Type B pancreatic cell (in vitro differentiated cells): ENCODE measurements at places on chromosomes 5 and 9. TPM values are rescaled to one million over a fixed set of nuclear protein-coding genes. Genes with fewer than 3 reads are reported as not detected.

GRCh38 chr9:95383185-95383676, 65.7 kb upstream of the FANCC start:
- H3K4me1 ChIP-seq = peaks cover 3% of the 10 kb centered on the region
- H3K27me3 ChIP-seq = peaks cover 6% of the 10 kb centered on the region
- H3K4me3 ChIP-seq = no peak overlapping the region
- no peaks in the 10 kb centered on the region for H3K36me3 ChIP-seq

DNA sequence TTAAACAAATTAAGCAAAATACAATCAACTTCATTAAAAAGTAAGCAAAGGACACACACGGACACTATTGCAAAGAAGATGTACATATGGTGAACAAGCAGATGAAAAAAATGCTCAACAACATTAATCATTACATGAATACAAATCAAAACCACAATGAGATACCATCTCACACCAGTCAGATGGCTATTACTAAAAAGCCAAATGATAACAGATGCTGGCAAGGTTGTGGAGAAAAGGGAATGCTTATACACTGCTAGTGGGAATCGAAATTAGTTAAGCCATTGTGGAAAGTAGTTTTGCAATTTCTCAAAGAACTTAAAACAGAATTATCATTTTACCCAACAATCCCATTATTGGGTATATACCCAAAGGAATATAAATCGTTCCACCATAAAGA, 636.2 kb upstream of the ST8SIA4 start:
- H3K27ac ChIP-seq = no peak overlapping the region
- no peak for DNase-seq
- no peaks in the 10 kb centered on the region for H3K36me3 ChIP-seq

- no peaks in the 10 kb centered on the region for H3K4me1 ChIP-seq
- no peaks in the 10 kb centered on the region for H3K36me3 ChIP-seq
- no peak overlapping the region for H3K4me3 ChIP-seq
- DNase-seq = no peak
- no peak overlapping the region for H3K27ac ChIP-seq
- no peaks in the 10 kb centered on the region for H3K27me3 ChIP-seq
Measured at GRCh38 chr5:60161340-60161934, 267.9 kb upstream of the PDE4D start.

DNA sequence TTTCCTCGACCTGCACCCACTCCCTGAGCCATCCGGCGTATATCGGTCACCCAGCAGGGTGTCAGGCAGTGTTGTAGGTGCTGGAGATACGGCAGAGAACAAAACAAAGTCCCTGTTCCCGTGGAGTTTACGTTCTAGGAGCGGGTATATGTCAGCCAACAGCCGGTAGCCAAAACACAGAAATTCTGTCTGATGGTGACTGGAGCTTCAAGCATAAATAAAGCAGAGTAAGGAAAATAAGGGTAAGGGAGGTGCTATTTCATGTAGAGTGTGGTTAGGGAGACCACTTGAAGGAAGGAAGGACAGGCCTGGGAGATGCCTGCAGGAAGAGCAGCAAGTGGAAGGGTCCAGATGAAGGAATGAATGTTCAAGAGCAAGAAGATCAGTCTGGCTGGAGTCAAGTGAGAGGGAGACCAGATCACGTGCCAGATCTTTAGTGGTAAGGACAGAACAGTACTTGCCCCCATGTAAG, 783 bp upstream of the ZFR start:
- peak overlapping the region; percentile 91 for H3K4me3 ChIP-seq
- H3K36me3 ChIP-seq = peaks cover 11% of the 10 kb centered on the region
- H3K27me3 ChIP-seq = peaks cover 13% of the 10 kb centered on the region
- H3K27ac ChIP-seq = peak overlapping the region; percentile 85
- H3K4me1 ChIP-seq = peaks cover 30% of the 10 kb centered on the region

DNA sequence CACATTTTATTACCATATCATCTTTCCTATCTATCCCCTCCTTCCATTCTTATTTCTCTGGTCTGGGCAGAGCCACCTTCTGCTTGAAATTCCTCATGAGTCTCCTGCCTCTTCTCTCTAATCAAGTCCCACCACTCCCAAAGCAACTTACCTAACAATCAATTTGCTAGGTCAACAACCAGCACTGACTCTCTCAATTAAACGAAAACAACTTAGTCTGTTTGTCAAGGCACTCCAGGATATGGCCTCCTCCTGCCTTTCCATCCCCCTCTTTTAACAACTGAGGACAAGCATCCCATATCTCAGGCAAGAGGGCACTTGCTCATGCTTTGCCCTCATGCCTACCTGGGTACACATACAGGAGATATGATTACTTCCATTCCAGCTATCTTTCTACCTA, 47.4 kb downstream of the HCN1 start:
- H3K4me1 ChIP-seq = no peaks in the 10 kb centered on the region
- H3K27ac ChIP-seq = no peak overlapping the region
- no peak for DNase-seq
- H3K36me3 ChIP-seq = no peaks in the 10 kb centered on the region
- H3K27me3 ChIP-seq = peaks cover 3% of the 10 kb centered on the region
- no peak overlapping the region for H3K4me3 ChIP-seq

DNA sequence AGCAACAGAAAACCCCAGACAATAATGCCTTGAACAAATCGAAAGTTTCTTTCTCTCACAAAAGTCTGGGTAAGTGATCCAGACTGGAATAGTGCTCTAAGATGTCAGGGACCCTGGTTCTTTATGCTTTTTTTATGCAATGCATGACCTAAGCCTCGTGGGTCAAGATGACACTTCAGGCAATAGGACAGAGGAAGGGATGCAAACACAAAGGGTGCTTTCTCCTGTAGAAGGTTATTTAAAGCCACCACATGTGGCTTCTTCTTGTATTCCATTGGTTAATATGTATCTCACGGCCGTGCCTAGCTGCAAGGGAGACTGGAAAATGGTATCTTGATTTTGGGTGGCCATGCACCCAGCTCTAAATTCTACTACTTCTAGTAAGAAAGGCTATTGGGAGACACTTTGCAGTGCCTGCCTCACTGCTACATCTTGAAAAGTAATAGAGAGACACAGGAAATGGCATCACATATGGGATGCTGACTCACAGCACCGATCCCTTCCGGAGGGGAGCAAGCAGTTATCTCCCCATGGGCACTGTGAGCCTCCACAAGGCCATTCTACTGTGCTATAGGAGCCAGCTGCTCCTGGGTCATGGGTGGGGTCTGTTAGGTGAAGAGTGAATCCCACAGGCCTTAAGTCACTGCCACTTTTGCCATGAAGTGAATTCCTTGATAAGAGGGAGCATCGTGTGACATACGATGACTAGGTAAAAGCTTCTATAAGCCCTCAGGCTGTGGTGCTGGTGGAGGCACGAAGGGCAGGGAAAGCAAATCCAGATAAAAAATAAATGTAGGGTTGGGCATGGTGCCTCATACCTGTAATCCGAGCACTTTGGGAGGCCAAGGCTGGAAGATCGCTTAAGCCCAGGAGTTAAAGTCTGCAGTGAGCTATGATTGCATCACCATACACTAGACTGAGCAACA, 32.5 kb upstream of the RAB14 start:
- DNase-seq = no peak
- peaks cover 7% of the 10 kb centered on the region for H3K4me1 ChIP-seq
- H3K36me3 ChIP-seq = no peaks in the 10 kb centered on the region
- no peaks in the 10 kb centered on the region for H3K27me3 ChIP-seq
- H3K4me3 ChIP-seq = no peak overlapping the region
- H3K27ac ChIP-seq = no peak overlapping the region

DNA sequence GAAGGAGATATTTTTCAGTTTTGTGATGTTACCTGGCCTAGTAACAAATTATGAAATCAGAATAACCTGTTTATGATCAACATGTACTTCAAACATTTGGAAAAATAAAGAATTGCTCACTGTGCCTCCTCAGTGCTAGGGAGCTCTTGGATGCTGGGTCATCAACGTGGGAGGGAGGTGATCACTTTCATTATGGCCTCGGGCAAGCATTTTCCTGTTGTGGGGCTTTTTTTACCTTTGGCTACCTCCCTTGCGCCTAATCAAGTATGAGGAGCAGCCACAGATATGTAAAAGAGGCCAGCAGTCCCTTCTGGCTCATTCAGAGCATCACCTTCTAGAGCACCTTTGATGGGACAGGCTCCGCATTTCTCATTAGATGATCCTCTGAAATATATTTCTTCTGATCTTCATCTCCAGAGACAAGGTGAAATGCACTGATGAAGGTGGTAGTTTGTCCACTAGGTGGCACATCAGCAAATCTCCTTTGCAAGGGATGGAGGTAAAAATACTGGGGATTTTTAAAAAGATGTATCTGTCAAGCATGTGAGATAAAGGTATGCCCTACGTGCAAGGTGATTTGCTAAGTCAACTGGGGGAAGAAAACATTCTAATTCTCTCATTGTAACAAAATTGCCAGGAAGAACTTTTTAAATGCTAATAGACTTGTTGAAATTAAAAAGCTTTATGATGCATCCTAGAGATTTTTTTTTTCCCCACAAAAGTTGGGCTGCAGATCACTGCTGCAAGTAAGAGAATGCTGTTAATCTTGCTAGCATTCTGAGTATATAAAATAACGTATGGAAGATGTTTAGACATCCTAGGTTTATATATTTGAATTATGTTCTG, 218.2 kb downstream of the MAST4 start:
- no peak overlapping the region for H3K27ac ChIP-seq
- H3K4me3 ChIP-seq = no peak overlapping the region
- peaks cover 28% of the 10 kb centered on the region for H3K27me3 ChIP-seq

DNA sequence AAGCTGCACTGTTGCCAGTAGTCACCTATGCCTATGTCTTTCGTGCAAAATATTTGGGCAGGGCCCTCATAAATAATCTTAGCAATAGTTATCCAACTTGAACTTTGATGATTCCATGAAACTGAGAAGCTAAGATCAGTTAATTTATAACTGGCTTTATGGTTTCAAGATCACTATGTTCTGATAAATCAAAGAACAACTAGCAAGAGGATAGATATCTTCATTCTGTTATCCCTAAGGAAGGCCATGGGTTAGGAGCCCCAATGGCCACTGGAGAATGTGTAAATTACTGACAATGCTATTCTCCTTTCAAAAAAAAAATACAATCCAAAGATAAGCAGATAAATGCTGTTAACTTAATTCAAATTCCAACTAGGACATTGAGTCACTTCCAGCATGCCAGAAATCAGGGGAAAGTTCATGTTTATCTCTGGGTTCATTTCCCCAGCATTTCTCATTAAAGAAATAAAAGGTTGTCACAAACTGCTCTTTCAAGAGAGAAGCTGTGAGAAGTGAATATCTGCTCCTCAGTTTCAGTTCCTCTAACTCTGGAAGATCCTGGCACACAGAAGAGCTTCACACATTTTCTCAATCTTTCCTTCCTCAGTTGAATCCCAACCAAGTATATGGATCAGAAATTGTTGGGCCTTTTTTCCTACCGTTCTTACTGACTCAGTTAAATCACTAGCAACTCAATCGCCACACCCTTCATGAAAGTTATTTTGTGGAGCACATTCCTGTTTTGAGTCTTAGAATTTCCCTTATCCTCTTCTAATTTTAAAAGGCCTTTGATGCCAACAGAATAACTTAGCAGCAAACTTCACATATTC, 59.6 kb upstream of the SLC1A1 start:
- H3K27me3 ChIP-seq = peaks cover 5% of the 10 kb centered on the region
- no peak for DNase-seq
- no peak overlapping the region for H3K27ac ChIP-seq
- H3K4me1 ChIP-seq = peaks cover 5% of the 10 kb centered on the region
- H3K36me3 ChIP-seq = no peaks in the 10 kb centered on the region

- no peak overlapping the region for H3K27ac ChIP-seq
- no peaks in the 10 kb centered on the region for H3K36me3 ChIP-seq
- no peak overlapping the region for H3K4me3 ChIP-seq
- no peak for DNase-seq
- peaks cover 9% of the 10 kb centered on the region for H3K4me1 ChIP-seq
Measured at GRCh38 chr5:72071906-72072305, 35.4 kb upstream of the MAP1B start.

GRCh38 chr5:56908942-56909293, 478 bp upstream of the SETD9 start:
- H3K27me3 ChIP-seq = no peaks in the 10 kb centered on the region
- peak overlapping the region; percentile 97 for H3K27ac ChIP-seq
- peaks cover 6% of the 10 kb centered on the region for H3K36me3 ChIP-seq
- peak overlapping the region; percentile 88 for H3K4me3 ChIP-seq
- peaks cover 21% of the 10 kb centered on the region for H3K4me1 ChIP-seq

GRCh38 chr9:137454145-137454596, 5.0 kb downstream of the NSMF start:
- no peak for DNase-seq
- H3K4me3 ChIP-seq = peak overlapping the region; percentile 74
- peak overlapping the region; percentile 59 for H3K27ac ChIP-seq
- no peaks in the 10 kb centered on the region for H3K27me3 ChIP-seq
- no peaks in the 10 kb centered on the region for H3K36me3 ChIP-seq

GRCh38 chr9:127912882-127913281, 4.0 kb downstream of the ST6GALNAC4 start:
- H3K4me1 ChIP-seq = peaks cover 15% of the 10 kb centered on the region
- H3K4me3 ChIP-seq = no peak overlapping the region
- H3K27ac ChIP-seq = peak overlapping the region; percentile 53
- H3K36me3 ChIP-seq = peaks cover 5% of the 10 kb centered on the region
- no peak for DNase-seq

DNA sequence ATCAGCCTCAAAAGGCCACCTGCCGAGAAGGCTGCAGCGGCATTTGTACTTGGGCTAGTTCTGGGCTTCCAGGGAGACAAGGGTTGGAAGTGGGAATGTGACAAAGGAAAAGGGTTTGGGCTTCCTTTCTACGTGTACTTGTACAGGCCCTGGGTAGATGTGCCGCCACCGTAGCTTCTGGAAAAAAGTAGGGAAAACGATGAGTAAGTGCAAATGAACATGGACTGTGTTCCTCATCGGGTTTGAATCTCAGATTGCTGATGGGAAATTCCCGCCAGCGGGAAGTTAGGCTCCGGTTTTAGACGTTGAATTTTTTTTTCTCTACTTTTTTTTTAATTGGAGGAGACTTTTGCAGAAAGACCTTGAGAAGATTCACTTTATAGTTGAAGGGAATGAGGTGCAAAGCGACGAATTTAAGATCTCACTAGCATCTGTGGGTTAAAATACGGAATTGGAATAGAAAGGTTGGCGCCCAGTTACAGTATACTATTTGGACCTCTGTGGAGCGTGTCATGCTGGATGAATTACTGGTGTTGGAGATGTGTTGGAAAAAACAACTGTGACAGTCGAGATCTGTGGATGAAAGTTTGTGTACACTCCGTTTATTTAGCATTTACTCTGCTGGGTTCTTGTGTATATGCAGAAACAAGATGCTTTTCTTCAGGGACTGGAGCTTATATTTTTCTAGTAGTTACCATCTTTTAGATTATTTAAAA, 1.2 kb downstream of the G3BP1 start:
- H3K36me3 ChIP-seq = peaks cover 18% of the 10 kb centered on the region
- peak overlapping the region; percentile 92 for H3K4me3 ChIP-seq
- H3K4me1 ChIP-seq = peaks cover 39% of the 10 kb centered on the region
- DNase-seq = no peak
- no peaks in the 10 kb centered on the region for H3K27me3 ChIP-seq
- H3K27ac ChIP-seq = peak overlapping the region; percentile 76

The PHYHD1 gene
- 10.0 and 14.3 TPM in 2 replicates for total RNA-seq

The FOXI1 gene
- not detected in 2 replicates for total RNA-seq

The PCDHA10 gene
- total RNA-seq = 9.9 and 20.3 TPM in 2 replicates

The OBP2B gene
- not detected in 2 replicates for total RNA-seq

The QRFP gene
- total RNA-seq = not detected in 2 replicates

The AKNA gene
- total RNA-seq = 11.5 and 14.0 TPM in 2 replicates

The PCDHB2 gene
- total RNA-seq = 33.7 and 36.3 TPM in 2 replicates

The CAAP1 gene
- total RNA-seq = 18.2 and 20.2 TPM in 2 replicates

The CAMK4 gene
- total RNA-seq = 11.2 and 15.6 TPM in 2 replicates
